Transverse colon (tissue), 4 donors: ENCODE measurements at places on chromosomes 2 and 18.

- DNase-seq, result no peak
These were observed 15.3 kb downstream of the EVX2 start for GRCh38 chr2:176068419-176068832.

DNA sequence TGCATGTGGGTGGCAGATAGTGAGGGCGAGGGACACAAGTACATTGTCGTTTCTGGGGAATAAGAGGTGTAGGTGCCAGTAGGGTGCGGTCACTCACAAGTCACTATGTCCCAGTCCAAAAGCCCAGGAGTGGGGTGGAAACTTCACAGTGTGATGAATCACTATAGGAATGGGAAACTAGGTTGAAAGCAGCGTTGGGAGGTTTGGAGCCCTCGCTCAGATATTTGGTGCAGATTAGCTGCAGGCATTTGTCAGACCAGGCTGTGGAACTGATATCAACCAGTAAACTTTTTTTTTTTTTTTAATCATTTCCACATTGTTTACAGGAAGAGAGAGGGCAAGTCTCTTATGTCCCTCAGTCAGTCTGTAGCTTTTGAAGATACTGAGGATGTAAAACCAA lies 121.8 kb downstream of the CERS6 start:
- DNase-seq, result peak; percentile 12

- DNase-seq, result no peak
These were observed 89.8 kb upstream of the TEX51 start for GRCh38 chr2:126808929-126809328.

DNA sequence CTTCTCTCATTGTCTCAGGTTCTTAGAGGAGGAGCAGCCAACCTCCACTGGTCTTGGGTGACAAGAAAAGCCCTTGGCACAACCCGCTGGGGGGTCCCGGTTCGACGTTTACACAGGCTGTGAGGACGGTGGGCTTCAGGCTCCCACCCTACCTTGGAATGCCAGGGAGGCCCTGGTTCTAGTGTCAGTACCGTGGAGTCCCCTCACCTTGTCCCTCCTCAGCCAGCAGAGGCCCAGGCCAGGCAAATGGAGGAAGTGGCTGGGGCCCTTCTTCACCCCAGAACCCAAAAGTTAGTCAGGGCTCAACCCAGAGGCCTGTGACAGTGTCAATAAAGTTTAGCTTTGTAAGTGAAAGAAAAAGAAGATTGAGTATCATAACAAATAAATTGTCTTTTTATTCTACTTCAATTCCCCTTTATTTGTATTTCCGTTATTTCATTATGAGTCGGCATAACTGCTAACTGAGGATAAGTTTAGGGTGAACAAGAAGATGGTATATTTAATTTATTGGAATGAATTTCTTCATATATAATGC lies 62.6 kb upstream of the ZSWIM2 start:
- no peak for DNase-seq

- DNase-seq, result no peak
These were observed 32.6 kb downstream of the FASTKD2 start for GRCh38 chr2:206798000-206798399.

GRCh38 chr2:133753665-133754064 lies 185.4 kb upstream of the NCKAP5 start:
- DNase-seq, result no peak

GRCh38 chr2:211944572-211944971 lies 594.0 kb downstream of the ERBB4 start:
- no peak for DNase-seq

DNA sequence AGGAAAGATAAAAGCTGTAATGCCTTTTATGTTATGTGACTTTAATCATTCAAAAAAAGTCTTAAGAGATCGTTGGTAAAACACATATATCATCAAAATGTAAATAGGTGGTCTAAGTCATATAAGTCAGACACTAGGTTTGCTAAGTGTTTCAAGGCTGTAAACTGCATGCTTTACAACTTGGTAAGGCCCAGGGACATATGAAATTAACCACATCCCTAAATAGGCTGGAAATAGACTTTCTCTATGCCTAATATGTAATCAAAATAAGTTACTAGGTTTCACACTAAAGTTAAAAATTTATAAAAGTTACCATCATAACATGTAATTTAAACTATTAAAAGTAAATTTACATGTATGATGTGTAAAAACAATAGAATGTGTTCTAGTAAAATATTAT lies 946.3 kb upstream of the LRATD1 start:
- no peak for DNase-seq

DNA sequence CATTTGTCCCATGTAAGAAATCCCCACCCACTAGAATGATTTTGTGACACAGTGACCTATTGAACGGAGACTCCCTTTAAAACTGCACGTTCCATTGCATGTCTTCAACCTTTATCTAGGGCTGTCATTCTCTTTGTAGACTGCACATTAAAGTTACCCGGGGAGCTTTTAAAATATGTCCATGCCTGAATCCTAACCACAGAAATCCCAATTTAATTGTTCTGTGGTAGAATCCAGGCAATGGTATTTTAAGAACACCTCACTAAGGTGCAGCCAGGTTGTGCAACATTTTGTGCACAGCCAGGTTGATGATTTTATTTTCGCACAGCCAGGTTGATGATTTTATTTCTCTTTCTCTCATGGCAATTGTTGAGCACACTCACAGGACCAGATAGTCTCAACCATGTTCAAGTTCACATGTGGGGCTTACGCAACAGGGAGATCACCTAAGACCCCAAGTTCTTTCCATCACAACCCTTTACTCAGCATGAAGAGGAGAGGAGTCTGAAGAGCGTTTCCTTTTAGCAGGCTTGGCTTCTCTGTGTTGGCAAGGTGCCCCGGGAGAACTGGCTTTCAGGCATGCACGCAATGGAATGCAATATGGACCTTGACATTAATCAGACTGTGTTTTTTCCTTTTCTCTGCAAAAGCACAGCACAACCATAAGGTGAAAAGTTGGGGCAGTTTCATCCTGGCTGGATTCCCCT lies 467.3 kb upstream of the ETAA1 start:
- peak; percentile 23 for DNase-seq

GRCh38 chr2:197011801-197012641 lies 85.5 kb upstream of the PGAP1 start:
- no peak for DNase-seq

DNA sequence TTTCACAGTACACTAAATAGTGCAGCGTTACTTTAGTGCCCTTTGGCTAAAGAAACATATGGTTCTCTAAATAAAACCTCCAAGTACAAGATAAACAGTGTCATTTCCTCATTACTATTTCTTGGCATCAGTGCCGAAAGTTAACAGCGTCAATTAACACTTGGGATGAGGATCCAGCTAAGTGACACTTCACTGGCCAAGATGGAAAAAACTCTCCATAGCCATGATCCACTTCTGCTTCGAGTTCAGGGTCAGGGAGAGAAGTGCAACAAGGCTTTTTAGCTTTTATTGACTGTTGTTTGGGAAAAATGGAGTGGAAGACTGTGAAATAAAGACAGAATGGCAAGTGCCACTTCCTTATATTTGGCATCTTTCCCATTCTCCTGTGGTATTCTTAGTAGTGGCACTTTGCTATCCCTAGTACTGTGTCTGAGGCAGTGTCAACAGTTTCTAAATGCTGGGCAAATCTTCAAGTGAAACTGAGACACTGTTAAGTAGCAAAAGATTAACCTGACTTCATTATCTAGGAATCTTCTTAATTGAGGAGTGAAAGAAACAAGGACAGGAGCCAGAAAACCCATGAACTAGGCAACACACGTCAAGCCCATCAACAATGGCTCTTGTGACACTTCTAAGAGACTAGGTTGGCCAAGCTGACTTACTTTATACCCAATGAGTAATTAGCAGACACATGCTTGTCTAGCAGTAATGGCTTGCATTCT lies 222.5 kb upstream of the SESTD1 start:
- DNase-seq, result no peak

- DNase-seq, result no peak
These were observed 177.1 kb downstream of the ETAA1 start for GRCh38 chr2:67574230-67574629.

GRCh38 chr2:195535911-195536522 lies 121.0 kb upstream of the SLC39A10 start:
- peak; percentile 63 for DNase-seq

GRCh38 chr2:170943041-170943440 lies 14.0 kb downstream of the GORASP2 start:
- no peak for DNase-seq

DNA sequence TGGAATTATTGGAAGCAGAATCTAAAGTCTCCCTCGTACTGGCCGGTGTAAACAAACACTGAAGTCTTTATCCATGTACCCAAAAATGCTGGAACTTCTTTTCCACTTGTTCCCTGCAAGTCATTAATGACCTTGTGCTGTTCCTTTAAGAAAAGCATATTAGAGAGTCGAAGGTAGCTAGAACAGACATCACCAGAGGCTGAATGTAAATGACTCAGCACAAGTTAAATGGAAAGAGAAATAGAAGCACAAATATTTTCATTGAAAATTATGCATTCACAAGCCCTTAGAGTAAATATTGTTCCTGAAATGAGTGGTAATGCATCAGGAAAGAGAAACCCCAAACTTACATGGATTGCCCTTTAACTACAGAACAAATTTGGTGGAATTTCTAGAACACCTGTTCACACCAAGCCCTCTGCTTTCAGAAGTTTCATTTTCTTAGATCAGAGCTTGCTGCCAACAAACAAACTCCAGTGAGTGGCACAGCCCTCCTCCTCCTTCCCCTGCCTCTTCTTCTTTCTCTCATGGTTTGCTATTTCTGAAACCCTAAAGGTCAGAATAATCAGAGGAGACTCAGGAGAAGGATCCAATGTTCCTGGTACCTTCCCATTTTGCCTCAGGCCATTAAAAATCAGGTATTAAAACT lies 264.3 kb downstream of the TXNL1 start:
- DNase-seq, result no peak

DNA sequence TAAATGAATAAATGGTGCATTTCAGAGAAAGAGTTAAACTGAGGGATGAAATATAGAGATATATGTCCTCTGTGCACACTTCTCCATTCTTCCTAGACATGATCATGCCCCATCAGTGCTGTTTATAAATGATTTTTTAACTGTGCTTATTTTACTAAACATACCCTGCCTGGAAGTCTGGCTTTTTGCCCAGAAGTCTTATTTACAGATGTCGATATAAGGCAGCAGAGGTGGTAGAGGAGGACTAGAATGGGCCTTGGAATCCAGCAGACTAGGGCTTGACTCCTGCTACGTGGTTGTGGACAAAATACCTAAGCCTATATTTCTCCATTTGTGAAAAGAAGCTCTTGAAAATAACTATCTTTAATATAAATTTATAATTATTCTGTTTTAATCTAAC lies 355.5 kb downstream of the RAD51AP2 start:
- DNase-seq, result no peak

- DNase-seq, result no peak
These were observed 22.6 kb upstream of the USP34 start for GRCh38 chr2:61493523-61493942.

DNA sequence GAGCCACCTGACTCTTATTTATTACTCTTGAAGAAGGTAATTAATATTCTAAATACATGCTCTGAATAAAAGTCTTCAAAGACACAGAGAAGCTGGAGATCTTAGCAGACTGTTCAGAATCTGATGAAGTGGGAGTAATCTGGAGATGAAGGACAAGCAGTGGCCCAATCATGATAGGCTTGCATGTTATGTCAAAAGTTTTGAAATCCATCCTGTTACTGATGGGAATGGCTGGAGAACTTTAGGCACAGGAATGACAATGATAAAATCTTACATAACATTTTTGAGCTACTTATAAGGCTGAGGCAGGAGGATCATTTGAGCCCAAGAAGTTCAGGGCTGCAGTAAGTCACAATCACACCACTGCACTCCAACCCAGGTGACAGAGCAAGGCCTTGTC lies 2.4 kb upstream of the RIF1 start:
- DNase-seq, result no peak

- no peak for DNase-seq
These were observed 236.4 kb downstream of the PLCL1 start for GRCh38 chr2:198040835-198041234.

GRCh38 chr2:41129988-41130387 lies 678.1 kb upstream of the SLC8A1 start:
- no peak for DNase-seq

DNA sequence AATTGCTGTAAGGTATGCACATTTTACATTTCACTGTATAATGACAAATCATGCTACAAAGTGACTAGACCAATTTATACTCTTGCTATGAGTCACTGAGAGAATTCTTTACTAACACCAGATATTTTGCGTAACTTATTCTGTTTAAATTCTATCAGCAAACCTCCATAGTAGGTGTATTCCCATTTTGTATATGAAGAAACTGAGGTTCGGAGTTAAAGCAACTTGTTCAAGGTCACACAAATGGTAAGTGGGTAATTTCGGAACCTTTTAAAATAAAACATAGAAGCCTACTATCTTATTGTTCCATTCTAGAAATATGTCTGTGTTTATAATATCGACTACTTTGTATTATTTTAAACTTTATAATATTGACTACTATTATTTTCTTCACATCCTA lies 15.9 kb upstream of the CPS1 start:
- DNase-seq, result no peak

GRCh38 chr18:9516437-9517064 lies 41.2 kb downstream of the RALBP1 start:
- DNase-seq, result no peak

DNA sequence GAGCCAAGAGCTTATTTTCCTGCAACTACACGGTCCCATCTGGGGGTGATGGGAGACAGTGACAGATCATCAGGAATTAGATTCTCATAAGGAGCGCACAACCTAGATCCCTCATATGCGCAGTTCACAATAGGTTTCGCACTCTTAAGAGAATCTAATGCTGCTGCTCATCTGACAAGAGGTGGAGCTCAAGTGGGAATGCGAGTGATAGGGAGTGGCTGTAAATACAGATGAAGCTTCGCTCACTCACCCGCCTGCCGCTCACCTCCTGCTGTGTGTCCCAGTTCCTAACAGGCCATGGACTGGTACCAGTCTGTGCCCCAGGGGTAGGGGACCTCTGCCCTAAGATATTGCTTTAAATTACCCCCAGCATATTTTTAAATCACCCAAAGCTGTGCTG lies 10.8 kb downstream of the LRRFIP1 start:
- DNase-seq, result no peak

DNA sequence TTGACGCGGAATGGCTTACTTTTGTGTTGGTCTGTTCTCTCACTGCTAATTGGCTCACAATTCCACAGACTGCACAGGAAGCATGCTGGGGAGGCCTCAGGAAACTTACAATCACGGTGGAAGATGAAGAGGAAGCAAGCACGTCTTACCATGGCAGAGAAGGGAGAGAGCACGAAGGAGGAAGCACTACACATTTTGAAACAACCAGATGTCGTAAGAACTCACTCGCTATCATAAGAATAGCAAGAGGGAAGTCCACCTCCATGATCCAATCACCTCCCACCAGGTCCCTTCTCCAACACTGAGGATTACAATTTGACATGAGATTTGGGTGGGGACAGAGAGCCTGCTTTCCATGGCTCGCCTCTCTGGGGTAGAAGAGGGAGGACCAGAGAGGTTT lies 106.2 kb downstream of the KCNF1 start:
- no peak for DNase-seq

- no peak for DNase-seq
These were observed 8.0 kb upstream of the CFAP221 start for GRCh38 chr2:119536211-119536610.

- no peak for DNase-seq
These were observed 24.8 kb downstream of the DYNC1I2 start for GRCh38 chr2:171712051-171712450.
